H9 (cell line): ENCODE measurements at places on chromosomes 5 and 9. TPM values are rescaled to one million over a fixed set of nuclear protein-coding genes. Genes with fewer than 3 reads are reported as not detected.

GRCh38 chr9:20363233-20363632 is 259.1 kb downstream of the MLLT3 start:
- H3K27ac ChIP-seq, result no peak overlapping the region
- no peak overlapping the region for H3K4me3 ChIP-seq
- no peaks in the 10 kb centered on the region for H3K27me3 ChIP-seq
- no peaks in the 10 kb centered on the region for H3K36me3 ChIP-seq
- DNase-seq, result no peak
- H3K4me1 ChIP-seq, result no peaks in the 10 kb centered on the region

GRCh38 chr5:121693864-121694263 is 157.8 kb upstream of the FTMT start:
- H3K27ac ChIP-seq, result no peak overlapping the region
- DNase-seq, result peak; percentile 34
- H3K4me1 ChIP-seq, result no peaks in the 10 kb centered on the region; the same call in 1 of the 2 replicates
- H3K4me3 ChIP-seq, result no peak overlapping the region

The IL5 gene
- total RNA-seq, result not detected in 2 replicates

The PTPDC1 gene
- total RNA-seq, result 4.8 and 5.4 TPM in 2 replicates
